ENCODE measurements at places on chromosomes 3 and 15.
A peak's percentile ranks its signal among the peaks of the same experiment; 100 is the strongest.

GRCh38 chr15:57614241-57614640 lies 22.5 kb downstream of the MYZAP start:
- no peak for DNase-seq

DNA sequence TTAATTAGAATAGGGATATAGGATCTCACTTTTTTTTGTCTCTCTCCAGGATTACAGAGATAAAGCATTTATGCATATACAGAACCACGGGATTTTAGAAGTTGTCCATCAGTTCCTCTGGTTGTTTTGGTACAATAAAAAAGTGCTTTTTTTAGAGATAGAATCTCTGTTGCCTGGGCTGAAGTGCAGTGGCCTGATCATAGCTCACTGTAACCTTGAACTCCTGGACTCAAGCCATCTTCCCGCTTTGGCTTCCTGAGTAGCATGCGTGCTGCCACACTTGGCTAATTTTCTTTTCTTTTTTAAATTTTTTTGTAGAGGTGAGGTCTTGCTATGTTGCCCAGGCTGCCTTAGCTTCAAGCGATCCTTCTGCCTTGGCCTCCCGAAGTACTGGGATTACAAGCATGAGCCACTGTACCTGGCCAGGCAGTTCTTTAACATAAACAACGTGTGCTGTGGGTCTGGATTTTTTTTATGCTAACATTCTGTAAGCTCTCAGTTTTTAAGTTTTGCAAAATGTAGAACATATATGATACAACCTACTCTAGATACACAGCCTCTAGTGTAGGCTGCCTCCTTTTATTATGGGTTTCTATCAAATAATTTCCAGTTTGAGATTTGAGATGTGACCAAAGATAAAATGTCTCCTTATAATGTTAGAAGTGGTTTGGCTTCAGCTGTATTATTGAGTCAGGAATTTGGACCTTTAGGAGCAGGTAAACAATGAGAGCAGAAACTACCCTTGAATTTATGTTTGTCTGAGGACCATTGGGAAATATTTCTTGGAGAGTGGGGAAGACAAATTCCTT lies 57.4 kb upstream of the ULK4 start:
- no peak for DNase-seq

GRCh38 chr3:78621061-78621716 lies 1146.6 kb downstream of the ROBO1 start:
- no peak for DNase-seq

GRCh38 chr3:102059145-102059943 lies 210.0 kb downstream of the NFKBIZ start:
- no peak for DNase-seq

DNA sequence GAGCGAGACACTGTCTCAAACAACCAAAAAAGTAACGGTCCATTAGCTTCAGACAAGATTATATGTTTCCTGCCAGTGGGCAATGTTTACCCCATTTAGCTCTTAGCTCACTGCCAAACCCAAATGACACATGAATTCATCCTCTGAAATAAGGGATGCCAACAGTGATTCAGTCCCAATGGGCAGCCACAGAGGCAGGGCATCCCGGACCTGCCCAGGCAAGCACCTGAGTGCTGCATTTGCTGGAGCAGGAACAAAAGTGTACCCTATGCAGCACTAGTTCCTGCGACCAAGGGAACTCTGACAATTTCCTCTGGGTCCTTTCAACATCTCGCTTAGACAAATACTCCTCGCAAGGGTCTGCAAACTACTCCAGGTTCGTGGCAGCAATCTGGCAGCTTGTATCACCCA lies 8.0 kb downstream of the IP6K2 start:
- no peak for DNase-seq

- no peak for DNase-seq
Observed at GRCh38 chr3:123013876-123014275, 13.7 kb downstream of the SEMA5B start.

GRCh38 chr3:51706788-51707731 lies at the start of gene GRM2:
Gene GRM2 (plus strand): TSS chr3:51707068. CDS start chr3:51708984, 1,916 bp downstream.
- no peak for DNase-seq

DNA sequence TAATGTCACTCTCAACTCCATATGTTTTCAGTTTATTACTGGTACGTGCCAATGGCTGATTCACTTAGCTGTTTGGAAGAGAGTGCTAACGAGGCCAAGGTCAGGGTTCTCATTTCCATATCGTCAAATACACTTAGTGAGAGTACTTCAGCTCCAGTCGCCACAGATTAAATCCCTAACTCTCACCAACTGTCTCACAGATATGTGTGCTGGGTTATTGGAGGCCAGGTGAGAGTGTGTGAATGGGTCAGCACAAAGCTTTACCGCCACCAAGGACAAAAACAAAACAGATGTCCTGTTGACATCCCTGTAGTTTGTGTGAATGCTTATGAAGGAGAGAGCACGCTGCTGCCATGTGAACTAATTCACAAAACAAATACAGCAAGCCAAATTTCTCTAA lies 133.5 kb upstream of the TBL1XR1 start:
- no peak for DNase-seq

DNA sequence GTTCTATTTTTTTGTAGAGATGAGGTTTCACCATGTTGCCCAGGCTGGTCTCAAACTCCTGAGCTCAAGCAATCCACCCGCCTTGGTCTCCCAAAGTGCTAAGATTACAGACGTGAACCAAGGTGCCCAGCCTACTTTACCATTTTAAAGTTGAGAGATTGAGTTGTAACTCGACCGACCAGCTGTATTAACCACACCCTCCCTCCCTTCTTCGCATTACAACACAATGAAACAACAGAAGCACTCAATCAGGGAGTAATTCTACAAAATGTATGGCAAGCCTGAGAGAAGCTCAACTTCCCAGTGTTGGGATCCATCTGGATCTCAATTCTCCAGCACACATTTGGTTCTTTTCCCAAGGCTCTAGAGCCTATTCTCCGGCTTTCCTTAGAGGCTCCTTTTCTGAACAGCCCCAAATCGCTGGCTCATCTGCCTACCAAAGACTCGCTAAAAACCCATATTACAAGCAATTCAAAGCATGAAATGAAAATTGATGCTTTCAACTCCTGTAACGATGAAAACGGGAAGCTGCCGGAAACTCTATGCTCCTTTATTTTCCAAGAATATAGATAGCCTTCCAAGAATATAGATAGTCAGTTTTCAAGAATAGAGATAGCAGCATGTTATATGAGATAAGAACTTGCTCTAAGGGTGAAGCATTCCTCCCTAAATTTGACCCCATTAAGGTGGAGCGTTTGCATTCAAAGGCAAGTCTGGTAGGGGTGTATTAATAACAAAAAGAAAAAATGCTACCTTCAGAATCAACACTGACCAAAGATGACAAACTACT lies 450.9 kb downstream of the MAGI1 start:
- no peak for DNase-seq

- DNase-seq: no peak
Observed at GRCh38 chr3:138197524-138197923, 10.4 kb downstream of the ARMC8 start.

GRCh38 chr15:101773496-101774100 lies 29.7 kb upstream of the OR4F6 start:
- no peak for DNase-seq

DNA sequence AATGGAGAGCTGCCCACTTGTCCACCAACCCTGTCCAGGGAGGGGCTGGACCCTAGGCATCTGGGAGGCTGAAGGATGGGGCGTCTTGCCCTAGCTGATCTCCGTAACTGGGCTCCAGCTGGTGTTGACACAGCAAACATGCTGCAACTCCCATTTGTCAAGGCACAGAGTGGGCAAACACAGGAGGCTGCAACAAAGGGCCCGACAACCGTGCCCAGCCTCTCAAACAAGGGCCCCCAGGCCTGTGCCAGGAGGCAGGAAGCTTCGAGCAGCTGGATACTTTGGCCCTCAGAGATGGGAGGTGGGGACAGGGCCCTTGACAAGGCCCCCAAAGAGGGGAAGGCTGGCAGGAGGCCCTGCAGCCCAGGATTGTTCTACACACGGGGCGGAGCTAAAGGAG lies 64.2 kb upstream of the TMEM115 start:
- DNase-seq: no peak

- no peak for DNase-seq
Observed at GRCh38 chr15:56156877-56157276, 86.8 kb downstream of the RFX7 start.

DNA sequence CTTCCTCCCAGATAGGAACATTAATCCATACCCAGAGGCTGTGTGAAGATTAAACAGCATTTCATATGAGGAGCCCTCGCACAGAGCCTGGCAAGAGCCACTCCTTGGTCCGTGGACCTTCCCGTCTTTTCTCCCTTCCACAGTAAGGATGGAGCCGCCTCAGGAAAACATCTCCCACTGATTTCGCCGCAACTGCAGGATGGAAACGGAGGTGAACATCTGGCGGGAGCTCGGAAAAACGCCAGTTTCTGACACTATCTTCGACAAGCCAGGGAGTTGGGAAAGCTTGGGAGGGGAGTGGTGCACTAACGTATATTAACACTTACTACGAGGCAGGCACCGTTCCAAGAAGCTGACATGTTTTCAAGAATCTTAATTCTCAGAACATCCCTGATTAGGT lies 157.9 kb downstream of the XXYLT1 start:
- no peak for DNase-seq

DNA sequence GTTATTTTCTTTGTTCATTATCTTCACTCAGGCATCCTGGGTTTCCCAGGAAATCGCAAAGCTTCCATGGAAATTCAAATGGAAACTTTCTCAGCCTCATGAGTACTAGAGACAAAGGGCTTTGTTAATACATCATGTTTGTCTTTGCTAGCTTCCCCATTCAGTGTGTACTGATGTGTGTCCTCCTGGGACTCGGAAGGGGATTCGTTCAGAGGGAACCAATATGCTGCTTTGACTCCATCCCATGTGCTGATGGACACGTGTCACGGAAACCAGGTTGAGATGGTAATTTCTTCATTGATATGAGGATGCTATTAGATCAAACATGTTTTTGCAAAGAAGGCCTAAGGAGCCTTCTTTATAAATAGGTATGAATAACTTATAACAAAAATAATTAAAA lies 87.0 kb upstream of the KCNAB1 start:
- DNase-seq: no peak

GRCh38 chr3:35028157-35028556 lies 611.2 kb upstream of the ARPP21 start:
- no peak for DNase-seq

DNA sequence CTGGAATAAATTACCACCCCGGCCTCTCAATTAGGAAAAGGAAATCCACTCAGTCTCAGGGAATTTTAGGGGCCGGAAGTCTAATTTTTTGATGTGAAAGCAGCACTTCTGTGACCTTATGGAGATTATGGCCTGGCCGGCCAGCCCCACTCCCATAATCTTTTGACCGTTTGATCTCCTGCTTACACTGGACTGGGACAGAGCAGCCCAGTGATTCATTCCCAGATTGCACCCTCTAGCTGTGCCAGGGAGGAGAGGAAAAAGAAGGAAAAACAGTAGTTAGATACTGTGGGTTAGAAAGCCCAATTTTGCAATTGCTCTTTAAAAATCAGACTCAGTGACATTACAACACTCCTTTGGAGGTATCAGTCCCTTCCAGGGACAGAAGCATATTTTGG lies 32.4 kb downstream of the GJD2 start:
- DNase-seq: no peak

DNA sequence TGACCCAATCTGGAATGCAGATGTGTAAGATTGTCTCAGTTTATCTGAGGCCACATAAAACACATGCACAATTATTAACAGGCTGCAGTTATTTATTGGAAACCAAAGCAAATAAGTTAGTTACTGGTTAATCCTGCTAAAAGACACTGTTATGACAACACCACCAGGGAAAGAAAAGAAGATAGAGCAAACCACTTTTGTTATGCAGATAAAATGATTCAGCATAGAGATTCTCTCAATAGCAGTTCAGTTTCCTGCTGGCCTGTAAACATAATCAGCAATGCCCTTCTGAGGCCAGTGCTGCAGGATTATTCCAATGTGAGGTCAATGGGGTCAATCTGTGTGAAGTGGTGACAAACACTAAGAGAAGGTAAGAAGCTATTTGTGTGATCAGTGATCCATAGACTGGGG lies 244.4 kb downstream of the ZBTB20 start:
- no peak for DNase-seq

- no peak for DNase-seq
Observed at GRCh38 chr15:60408463-60408981, 10.7 kb upstream of the ANXA2 start.

GRCh38 chr3:115301364-115301860 lies 154.3 kb upstream of the ZBTB20 start:
- no peak for DNase-seq

- no peak for DNase-seq
Observed at GRCh38 chr15:73680549-73680948, 3.6 kb upstream of the CD276 start.

- DNase-seq: peak; percentile 84
Observed at GRCh38 chr15:101277038-101277822, at the start of gene SELENOS. Gene SELENOS (minus strand): TSS chr15:101277485. CDS start chr15:101277417, 68 bp downstream.

GRCh38 chr15:39444735-39445470 lies 136.0 kb upstream of the THBS1 start:
- DNase-seq: no peak

DNA sequence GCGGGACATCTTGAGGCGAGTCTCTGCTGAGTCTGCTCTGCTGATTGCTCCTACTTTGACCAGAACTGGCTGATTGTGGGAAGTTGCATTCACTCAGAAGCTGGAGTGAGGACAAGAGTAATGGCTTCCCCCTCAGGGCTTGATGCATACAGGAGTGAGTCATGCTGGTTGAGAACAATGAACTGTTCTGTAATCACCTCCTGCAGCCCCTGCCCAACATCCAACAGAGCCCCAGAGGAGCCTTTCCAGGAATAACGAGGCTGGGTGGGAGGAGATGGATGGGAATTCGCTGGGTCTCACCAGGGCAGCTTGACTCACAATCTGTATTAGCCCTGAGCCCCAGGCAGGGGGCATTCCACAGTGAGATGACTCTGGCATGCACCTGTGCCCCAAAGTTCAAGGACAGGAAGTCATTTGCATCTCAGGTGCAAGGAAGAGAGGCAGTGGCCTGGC lies 85.0 kb downstream of the RAB11A start:
- no peak for DNase-seq

DNA sequence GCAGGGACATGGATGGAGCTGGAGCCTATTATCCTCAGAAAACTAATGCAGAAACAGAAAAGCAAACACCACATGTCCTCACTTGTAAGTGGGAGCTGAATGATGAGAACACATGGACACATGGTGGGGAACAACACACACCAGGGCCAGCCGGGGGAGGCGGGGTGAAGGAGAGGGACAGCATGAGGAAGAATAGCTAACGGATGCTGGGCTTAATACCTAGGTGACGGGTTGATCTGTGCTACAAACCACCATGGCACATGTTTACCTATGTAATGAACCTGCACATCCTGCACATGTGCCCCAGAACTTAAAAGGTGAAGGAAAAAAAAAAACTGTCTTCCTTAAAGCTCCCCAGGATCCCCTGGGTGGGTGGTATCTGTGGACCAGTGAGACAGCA lies 87.1 kb downstream of the ADAMTS17 start:
- DNase-seq: no peak

Data from activated T-helper 1 cell treated with anti-CD3 and anti-CD28 coated beads, Interleukin-2, amount 50 U/mL, for 16 hours (primary cell).